Activated T-helper 17 cell treated with anti-CD3 and anti-CD28 coated beads, Interleukin-2, amount 50 U/mL, for 72 hours (primary cell): ENCODE measurements at places on chromosomes 1 and 21.
A peak's percentile ranks its signal among the peaks of the same experiment; 100 is the strongest.

GRCh38 chr1:8702472-8702849, 115.0 kb downstream of the RERE start:
- no peak for ATAC-seq

DNA sequence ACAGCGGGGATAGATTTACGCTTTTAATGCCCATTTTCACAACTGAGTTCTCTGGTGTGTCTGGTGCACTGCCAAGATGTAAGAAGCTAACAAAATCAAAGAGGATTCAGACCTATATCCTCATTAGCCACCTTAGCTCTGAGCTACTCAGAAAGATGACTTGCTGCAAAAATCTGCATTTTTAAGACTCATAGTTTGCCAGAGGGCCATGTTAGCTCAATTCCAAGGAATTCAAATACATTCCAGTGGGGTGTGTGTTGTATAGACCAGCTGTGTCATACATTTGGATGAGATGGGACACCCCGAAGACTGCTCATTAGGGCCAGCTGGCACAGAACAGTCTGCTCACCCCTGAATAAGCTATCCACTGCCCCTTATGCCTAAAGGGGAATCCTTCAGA, 8.9 kb downstream of the DENND2D start:
- no peak for ATAC-seq

DNA sequence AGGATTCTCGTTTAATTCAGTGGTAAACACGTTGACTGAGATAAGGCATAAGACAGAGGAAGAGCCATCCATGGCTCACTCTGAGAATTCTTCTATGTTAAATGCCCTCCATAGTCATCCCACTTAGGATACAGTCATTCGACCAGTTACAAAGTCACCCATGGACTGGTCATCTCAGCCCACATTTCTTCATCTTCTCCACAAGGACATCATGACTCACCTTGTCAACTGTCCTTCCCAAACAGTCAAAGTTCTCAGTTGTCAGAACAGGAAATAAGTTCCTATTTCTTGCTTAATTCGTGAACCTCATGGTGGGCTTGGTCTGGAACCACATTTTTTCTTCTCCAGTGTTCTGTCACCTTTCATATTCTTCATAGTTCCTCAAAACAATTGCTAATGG, 133.2 kb downstream of the TGFB2 start:
- no peak for ATAC-seq

DNA sequence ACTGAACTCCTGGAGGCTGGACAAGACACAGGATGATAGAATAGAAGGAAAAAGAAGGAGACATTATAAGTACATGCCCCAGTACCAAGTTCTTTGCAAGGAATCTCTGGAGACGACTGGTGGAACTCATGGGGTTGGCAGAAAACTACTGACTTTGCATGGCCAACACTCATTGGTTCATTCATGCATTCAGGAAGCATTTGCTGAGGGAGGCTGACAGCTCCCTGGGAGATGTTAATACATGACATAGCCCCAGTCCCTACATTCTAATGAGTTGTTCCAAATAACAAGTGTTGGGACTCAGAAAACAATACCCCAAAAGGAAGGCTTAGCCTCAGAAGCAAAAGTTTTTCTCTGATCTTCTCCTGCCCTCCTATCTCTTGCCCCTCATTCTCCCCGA, 172.8 kb upstream of the IRF2BP2 start:
- ATAC-seq, result no peak

DNA sequence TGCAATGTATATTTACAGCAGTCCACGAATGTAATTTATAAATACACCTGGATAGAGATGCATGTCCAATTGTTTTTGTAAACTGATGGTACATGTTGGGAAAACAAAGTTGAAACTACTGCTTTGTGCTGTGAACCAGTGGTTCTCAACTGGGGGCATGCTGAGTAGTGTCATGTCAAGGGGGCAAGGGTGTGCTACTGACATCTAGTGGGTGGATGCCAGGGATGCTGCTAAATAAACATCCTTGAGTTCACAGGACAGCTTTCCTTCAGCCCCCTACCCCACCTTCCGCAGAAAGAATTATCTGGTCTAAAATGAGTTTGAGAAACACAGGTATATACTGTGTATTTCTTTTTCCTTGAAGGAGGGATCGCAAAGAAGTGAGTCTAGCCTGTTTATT, 95.9 kb downstream of the RASAL2 start:
- no peak for ATAC-seq

DNA sequence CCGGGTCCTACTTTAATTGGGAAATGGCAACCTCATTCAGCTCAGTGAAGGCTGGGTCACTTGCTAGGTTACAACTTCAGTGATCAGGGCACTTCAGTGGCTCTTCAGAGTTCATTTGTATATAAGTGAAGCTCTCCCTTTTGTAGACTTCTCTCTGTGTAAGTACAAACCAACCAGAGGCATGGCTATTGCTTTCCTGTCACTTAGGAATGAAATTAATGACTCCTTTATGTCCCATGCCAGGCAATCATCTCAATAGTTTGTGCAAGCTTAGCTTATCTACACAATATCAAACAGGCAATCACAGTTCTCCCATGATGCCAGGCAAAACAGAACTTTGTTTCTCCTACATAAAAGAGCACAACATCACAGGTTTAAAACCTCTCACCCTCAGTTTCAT, 22.8 kb upstream of the CTBS start:
- no peak for ATAC-seq

- ATAC-seq, result no peak
Measured at GRCh38 chr21:41186755-41187536, 19.0 kb downstream of the BACE2 start.

GRCh38 chr1:66764994-66765578, 12.8 kb downstream of the DYNLT5 start:
- ATAC-seq, result peak; percentile 50

- no peak for ATAC-seq
Measured at GRCh38 chr1:196650403-196650802, 1.4 kb upstream of the CFH start.

- ATAC-seq, result no peak
Measured at GRCh38 chr1:154186177-154186576, 5.7 kb downstream of the TPM3 start.

GRCh38 chr21:44914176-44914874, 6.4 kb downstream of the ITGB2 start:
- ATAC-seq, result peak; percentile 62
